ENCODE measurements at places on chromosomes 13 and 19.

GRCh38 chr19:55484593-55485438 is at the start of gene NAT14:
TSS of gene NAT14 (plus strand) at chr19:55485188. CDS start at chr19:55485709, 521 bp downstream.
- peak; percentile 72 for DNase-seq

GRCh38 chr13:34345258-34345965 is 527.5 kb downstream of the RFC3 start:
- no peak for DNase-seq

GRCh38 chr19:34480971-34481841 is at the start of gene WTIP:
TSS of gene WTIP (plus strand) at chr19:34481758. CDS start at chr19:34481975, 217 bp downstream.
- peak; percentile 55 for DNase-seq

DNA sequence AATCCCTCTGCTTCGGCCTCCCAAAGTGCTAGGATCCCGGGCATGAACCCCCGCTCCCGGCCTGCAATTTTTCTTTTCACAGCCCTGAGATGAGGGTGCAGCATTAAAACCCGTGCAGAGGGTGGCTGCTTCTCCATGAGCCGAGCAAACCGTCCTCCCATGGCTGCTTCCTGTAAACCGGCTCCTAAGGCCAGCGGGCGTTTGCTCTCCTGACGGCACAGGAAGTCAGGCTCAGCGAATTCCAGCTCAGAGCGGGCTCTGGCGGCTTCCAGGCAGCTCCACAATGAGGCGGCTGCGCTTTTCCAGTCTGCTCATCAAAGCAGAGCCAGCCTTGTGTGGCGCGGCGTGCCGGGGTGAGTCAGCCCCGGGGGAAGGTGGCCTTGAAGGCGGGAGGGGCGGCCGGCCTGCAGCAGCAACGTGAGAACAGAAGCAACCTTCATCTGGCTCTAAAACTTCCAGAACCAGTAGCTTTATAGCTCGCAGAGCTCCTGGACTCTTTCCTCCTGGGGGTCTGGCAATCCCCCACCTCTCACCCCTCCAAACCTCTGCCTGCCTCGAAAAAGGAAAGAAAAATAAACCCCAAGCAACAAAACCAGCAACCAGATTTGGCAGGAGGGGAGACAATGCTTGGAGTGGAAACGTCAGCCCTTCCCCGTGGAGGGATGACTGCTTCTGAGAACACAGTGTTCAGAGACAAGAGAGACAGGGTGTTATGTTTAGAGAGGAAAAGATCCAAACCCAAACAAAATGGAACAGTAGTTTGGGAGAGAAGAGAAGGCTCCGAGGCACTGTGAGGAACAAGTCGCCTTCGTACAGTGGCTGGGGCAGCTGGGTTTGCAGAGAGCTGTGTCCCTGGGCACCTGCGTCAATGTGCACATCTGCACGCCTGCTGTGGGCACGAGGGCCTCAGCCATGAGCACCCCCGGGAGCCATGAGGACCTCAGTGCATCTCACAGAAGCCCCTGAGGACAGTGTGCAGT is 67.8 kb downstream of the GADD45B start:
- peak; percentile 89 for DNase-seq

GRCh38 chr13:102550507-102550906 is 46.3 kb upstream of the TPP2 start:
- DNase-seq, result no peak

DNA sequence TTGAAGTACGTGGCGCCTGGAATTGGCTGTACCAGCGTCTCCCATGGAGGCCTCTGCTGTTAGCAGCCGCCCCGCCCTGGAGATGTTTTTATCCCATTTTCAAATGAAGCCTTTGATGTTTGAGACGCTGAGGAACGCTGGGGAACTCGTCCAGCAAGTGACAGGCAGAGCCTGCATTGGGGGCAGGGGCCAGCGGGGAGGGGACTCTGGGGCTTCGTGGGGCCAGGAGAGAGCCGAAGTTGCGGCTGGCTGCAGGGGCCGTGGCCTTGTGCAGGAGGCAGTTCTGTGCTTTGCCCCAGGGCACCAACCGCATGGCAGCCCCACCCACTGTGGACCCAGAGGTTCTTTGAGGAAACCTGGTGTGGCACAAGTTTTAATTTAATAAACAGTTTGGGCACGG is 13.5 kb downstream of the SPPL2B start:
- no peak for DNase-seq

GRCh38 chr13:64276232-64276631 is 2860.6 kb upstream of the PCDH20 start:
- no peak for DNase-seq

GRCh38 chr19:12880551-12881171 is 588 bp downstream of the DNASE2 start:
- no peak for DNase-seq

DNA sequence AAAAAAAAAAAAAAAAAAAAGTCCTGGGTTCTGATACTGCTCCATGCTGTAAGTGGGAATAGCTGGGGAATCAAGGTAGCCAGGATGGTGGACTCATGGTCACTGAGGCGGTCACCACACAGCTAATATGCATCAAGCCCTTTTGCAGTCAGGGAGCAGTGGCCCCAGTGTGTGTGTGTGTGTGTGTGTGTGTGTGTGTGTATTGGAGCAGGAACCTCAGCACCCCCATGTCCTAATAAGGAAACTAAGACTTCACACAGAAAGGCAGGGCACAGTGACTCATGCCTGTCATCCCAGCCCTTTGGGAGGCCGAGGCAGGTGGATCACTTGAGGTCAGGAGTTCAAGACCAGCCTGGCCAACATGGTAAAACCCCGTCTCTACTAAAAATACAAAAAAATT is 12.0 kb downstream of the B3GNT3 start:
- DNase-seq, result no peak

GRCh38 chr19:10085641-10086590 is at the start of gene SHFL:
TSS of gene SHFL (plus strand) at chr19:10086317. CDS start at chr19:10086428, 111 bp downstream.
- peak; percentile 88 for DNase-seq

- DNase-seq, result no peak
Observed at GRCh38 chr13:80550971-80551441, 210.1 kb upstream of the SPRY2 start.

DNA sequence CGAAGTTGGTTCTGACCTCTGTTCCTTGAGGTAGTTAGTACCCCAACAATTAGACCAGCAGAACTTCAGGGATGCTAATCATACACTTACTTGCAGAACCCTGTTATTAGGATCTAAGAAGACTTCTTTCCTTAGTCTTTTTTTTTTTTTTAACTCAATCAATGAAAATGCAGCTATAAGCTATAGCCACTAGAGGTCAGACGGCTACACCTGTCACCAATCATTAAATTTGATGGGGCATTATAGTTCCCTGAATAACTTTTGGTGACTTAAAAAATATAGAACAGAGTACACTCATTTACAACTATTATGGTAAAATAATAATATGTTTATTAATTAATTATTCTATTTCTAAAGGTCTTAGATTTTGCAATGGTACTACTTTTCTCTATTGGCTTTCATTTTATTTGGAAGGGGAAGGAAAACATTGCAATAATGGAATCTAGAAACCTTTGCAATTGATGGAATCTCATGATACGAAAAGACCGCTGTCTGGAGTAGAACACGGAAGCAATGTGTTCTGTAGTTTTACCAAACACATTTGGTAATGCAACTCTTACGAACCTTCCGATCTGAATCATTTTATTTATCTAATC is 483.2 kb downstream of the DIAPH3 start:
- DNase-seq, result peak; percentile 16

- peak; percentile 82 for DNase-seq
Observed at GRCh38 chr13:83498481-83499190, 383.6 kb downstream of the SLITRK1 start.
